Stimulated activated CD8-positive, alpha-beta memory T cell treated with anti-CD3 and anti-CD28 coated beads, Interleukin-15, amount 100 ng/mL, for 24 hours (primary cell): ENCODE measurements at places on chromosomes 6 and 20.

- DNase-seq = no peak
Observed at GRCh38 chr6:109372130-109372529, 10.1 kb downstream of the CD164 start.

DNA sequence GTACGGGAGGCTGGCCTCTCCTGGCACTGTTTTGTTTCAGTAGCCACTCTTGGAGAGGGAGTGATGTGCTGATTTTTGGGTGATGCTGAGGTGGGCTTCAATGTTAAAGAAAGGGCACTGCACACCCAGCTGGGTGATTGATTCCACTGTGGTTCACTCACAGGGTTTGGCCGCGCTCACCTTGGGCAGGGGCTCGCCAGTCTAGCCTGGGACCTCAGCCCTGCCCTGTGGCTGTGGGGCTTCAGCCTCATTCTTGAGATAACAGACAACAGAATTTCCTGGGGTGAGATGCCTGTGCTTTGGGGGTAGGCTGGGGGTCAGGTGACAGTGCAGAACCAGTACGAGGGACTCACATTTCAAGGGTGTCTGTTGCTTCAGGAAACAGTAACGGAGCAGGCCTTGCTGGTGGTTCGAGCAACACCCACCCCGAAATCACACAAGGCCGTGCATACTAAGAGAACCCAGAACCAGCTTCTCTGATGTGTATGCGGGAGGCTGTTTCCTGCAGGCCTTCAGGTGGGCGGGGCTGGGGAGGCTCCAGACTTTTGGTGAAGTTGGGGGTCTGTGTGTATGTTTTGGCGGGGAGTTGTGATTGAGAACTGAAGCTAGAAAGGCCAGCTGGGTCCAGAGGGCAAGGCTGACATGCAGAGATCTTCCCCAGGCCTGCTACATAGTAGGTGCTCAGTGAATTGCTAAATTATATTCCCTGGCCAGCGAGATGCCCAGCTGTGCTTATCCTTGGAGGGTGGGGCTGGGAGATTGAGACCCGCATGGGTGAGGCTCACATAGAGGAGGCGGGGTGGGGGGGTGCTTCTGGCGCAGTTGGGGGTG is 154.2 kb upstream of the RNF24 start:
- no peak for DNase-seq

DNA sequence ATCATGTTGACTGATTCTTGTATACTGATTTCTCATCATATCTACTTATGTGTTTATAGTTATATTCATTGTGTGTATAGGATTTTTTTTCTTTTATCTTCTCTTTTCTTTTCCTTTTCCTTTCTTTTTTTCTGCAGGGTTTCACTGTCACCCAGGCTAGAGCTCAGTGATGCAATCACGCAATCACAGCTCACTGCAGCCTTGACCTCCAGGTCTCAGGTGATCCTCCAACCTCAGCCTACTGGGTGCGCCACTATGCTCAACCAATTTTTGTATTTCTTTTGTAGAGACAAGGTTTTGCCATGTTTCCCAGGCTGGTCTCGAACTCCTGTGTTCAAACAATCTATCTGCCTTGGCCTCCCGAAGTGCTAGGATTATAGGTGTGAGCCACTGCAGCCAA is 1.6 kb upstream of the PBOV1 start:
- DNase-seq = no peak

DNA sequence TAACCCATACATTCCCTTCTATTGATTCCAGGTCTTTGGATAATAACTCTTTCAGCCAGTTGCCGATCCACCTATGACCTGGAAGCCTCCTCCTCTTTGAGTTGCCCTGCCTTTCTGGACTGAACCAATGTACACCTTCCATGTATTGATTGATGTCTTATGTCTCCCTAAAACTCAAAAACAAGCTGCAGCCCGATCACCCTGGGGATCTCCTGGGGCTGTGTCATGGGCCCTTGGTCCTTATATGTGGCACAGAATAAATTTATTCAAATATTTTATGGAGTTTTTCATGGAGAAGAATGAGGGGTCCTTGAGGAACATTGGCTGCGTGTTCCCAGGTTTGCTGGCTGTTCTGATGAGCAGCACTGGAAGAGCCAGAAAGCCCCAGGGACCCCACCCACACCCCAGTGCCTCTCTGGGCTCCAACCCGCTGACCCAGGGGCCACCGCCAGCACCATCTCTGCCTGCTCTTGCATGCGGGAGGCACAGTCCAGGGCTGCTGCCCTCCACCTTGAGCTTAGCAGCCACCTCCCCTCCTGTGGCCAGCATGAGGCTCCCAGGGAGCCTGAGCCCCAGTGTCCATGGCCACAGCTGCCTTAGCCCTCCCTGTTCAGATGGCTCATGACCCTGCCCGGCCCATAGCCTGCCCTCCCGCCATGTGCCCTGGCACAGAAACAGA is 36.5 kb upstream of the CST7 start:
- DNase-seq = no peak

DNA sequence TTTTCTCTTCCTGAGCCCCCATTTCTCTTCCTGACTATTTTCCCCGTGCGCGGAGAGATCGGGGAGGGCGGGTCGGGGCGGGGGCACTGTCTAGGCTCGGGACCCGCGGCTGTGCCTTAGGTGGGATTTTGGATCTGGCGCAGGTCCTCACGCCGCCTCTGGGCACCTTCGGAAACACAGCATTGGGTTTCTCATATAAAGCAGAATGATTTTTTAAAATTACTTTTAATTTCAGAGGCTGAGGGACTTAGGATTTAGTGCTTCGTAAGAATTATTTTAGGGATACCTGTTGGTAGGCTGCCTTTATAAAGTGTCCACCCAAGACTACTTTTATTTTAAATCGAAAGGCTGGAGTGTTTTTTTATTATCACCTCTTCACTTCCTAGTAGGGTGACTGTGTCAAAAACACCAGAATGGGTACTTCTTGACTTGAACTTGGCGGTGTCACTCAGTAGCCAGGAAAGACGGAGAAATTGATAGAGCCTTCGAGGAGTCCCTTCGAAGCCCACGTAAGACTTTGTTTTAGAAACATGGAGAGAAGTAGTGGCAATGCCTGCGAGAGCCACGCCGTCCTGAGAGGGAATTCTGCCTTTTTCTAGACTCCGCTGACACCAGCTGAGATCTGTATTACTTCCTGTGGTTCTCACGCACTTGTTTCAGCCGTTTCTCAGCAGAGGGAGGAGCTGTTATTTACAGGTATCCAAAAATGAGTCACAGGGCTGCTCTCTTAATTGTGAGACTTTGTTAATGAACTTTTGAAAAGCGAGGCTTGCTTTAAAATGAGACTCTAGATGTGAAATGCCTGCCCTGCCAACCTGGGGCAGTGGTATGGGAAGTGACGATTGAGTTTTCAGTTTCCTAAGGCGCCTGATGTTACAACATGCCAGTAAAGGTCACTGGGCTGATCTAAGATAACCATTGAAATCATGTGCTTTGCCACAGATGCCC is 667 bp downstream of the STX11 start:
- no peak for DNase-seq

- DNase-seq = no peak
Observed at GRCh38 chr6:90216072-90216977, 80.3 kb downstream of the BACH2 start.

DNA sequence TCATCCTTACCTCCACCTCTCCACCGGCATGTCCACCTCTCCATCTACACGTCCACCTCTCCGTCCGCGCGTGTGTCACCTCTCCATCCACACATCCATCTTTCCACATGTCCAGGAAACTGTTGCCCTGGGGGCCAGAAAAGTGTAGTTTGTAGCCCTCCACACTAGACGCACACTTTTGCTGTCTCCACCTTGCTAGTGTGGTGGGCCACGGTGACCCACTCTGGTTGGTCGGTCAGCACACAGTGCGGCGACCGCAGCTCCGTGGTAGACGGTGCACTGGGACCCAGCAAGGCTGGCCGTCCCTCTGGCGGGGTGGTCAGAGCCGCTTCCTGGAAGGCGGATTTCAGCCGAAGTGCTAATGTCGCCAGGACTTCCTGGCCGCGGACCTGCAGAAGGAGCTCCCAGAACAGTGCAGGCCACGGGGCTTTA is 268.6 kb downstream of the DLL1 start:
- DNase-seq = no peak

GRCh38 chr6:165543781-165544180 is 119.3 kb downstream of the PDE10A start:
- DNase-seq = no peak

GRCh38 chr6:1865585-1865984 is 255.9 kb downstream of the FOXC1 start:
- DNase-seq = no peak

DNA sequence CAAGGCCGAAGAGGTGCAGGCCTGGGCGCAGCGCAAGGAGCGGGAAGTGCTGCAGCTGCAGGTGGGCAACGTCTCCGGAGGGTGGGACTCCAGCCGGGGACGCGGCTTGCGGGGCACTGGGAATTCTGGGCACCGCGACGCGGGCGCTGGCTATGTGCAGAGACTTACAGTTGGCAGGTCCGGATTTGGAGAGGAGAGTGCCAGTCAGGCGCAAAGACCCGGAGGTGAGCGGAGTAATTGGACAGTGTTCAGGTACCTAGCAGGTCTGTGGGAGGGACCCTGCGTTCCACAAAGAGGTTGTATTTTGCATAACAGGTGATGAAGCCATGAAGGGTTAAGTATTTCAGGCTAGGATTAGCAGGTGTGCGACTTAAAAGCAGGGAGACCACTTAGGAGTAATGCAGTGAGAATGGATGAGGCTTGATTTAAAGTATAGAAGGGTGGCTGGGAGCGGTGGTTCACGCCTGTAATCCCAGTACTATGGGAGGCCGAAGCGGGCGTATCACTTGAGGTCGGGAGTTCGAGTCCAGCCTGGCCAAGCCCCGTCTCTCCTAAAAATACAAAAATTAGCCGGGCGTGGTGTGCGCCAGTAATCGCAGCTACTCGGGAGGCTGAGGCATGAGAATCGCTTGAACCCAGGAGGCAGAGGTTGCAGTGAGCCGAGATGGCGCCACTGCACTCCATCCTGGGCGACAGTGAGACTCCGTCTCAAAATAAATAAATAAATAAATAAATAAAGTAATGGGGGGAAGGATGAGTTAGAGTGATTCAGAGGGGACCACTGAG is 1.0 kb downstream of the MRPS26 start:
- no peak for DNase-seq

DNA sequence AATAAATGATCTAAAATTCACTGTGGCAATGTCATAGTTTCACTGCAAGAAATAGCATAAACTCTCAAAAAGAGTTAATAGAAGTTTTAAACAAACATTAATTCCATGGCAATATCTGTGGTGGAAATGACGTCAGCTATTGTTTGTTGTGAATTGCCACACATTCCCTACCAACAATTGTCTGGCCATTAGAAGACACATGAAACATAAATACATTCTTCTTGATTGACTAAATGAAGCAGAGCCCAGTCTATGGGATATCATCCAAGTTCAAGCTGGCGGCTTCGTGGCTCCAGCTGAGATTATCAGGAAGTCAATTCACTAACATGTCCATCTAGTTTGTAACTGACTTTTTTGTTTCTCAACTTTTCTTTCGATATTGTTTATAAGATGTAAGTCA is 369.0 kb downstream of the ARHGAP18 start:
- no peak for DNase-seq

DNA sequence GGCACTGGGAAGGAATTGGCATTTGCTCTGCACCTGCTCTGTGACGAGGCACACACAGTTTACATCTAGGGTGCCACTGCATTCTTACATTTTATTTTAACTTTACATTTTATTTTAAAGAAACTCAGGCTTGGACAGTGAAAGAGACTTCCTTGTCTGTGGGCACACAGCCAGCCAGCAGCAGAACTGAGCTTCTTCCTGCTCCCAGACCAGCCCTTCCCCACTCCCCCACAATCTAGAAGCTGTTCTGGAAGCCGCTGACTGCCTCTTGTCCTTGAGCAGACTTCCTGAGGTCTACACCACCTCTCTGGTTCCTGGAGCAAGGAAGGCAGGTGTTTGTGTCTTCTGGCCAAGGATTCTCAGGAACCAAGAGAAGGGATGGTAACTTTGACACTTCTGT is 27.9 kb upstream of the CD93 start:
- DNase-seq = no peak

DNA sequence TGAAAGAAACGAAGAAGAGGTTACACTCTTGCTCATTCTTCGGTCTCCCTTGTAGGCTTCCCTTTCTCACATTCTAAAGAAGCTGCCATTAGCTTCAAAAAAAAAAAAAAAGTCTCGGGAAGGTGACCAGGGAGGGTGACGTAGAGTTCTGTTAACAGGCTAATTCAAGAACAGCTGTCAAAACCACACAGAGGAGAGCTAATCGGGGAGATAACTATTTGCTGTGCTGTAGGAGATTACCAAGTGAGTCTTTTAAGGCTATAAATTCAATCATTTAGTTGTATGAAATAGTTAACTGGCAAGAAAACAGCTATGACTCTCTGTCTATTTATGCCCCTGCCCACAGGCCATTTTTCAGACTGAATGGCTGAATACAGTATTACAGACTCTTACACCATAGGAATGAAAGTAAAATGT is 256.8 kb downstream of the SYNE1 start:
- no peak for DNase-seq

GRCh38 chr6:33481192-33481591 is 26.8 kb downstream of the ZBTB9 start:
- DNase-seq = no peak

GRCh38 chr6:71468841-71469700 is 180.5 kb downstream of the OGFRL1 start:
- no peak for DNase-seq

GRCh38 chr6:24829657-24830056 is 30.9 kb upstream of the ARMH2 start:
- no peak for DNase-seq

GRCh38 chr6:854406-855118 is 161.6 kb upstream of the EXOC2 start:
- DNase-seq = no peak

DNA sequence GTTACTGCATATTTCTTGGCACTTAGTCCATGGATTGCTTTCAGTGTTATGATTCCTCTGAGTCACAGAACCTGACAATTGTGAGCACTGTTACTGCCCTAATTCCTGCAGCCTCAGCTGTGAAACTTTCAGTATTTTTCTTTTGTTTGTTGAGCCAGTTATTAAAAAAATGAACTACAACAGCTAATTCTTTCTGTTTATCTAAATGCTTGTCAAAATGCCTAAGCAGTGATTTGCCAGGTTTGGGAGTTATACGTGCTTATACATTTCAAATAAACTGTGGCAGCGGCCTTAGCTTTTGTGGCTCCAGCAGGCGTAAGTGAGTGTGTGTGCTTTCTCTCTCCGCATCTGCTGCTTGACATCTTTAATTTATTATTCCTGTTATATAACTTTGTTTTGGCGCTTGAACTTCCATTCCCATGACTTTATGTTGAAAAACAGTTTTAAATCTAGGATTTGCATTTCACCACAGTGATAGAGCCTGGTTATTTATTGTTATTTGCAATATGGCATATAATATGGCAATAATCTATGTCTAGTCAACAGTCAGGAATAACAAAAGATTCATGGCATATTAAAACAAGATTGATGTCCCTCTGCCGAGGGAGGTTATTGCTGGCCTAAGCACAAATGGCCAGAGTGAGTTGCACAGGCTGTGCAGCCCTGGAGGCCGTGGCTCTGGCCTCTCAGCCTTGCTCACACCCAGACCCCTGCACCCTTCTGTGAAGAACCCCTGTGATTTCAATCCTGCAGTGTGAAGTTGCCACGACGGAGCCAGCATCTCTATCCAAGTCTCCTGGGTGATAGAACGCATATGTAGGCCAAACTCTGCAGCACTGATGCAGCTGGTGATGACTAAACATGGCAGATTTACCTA is 303.4 kb downstream of the THBS2 start:
- no peak for DNase-seq

GRCh38 chr6:26493258-26493657 is 6.8 kb upstream of the BTN1A1 start:
- no peak for DNase-seq

GRCh38 chr6:55450005-55450404 is 122.7 kb downstream of the GFRAL start:
- no peak for DNase-seq
